Esophagus muscularis mucosa (tissue), 4 donors: ENCODE measurements at places on chromosomes 7 and 10.

- DNase-seq = no peak
Measured at GRCh38 chr10:94292434-94293090, 70.2 kb downstream of the NOC3L start.

- DNase-seq = no peak
Measured at GRCh38 chr7:94276027-94276426, 118.7 kb upstream of the COL1A2 start.

DNA sequence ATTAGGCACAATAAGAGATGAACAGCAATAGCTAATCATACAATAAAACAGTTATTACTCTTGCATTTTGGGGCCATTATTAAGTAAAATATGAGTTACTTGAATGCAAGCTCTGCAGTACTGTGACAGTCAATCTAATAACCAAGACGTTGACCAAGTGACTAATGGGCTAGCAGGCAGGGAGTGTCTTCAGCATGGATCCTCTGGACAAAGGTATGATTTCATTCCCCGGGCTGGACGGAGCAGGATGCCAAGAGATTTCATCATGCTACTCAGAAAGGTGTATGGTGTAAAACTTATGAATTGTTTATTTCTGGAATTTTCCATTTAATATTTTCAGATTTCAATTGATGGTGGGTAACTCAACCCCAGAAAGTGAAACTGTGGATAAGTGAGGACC is 80.9 kb downstream of the SHH start:
- no peak for DNase-seq

DNA sequence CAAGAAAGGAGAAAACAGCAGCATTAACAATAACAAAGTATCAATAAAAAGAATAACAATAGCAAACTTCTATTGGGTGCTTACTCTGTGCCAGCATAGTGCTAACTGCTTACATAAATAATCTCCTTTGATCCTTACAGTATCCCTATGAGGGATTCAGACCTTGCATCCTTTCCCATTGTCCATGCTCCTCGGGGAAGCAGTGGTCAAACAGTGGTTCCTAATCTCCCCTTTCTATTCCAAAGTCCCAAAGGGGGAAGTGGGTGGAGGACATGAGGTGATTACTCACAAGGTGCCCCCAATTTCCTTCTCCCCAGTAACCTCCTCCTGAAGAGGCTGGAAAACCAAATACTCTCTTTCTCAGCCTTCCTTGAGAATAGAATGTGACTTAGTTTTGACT is 22.0 kb upstream of the MSMB start:
- DNase-seq = peak; percentile 42

DNA sequence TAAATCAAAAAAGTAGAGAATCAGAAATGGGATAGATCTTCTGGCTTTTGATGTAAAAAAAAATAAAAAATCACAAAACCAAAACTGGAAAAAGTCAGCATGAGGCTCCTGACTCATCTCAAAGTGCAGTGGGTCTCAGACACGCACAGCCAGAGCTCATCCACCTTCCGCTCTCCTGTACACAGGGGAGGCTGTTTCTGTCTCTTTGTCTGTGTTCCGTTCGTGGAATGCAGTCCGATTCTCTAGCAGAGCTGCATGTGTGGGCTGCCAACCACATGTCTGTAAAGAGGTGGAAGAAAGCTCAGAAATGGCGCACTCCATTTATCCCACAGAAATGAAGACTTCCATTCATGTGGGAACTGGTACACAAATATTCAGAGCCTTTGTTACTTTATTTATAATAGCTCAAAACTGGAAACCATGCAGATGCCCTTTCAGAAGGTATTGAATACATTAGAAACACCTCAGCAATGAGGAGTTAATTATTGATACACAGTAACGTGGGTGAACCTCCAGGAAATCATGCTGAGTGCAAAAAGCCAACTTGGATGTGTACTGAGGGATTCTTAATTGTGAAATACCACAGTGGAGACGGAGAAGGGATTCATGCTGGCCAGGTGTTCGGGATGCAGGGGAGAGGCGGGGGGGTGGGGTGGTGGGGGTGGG is 123.3 kb downstream of the TRRAP start:
- no peak for DNase-seq

DNA sequence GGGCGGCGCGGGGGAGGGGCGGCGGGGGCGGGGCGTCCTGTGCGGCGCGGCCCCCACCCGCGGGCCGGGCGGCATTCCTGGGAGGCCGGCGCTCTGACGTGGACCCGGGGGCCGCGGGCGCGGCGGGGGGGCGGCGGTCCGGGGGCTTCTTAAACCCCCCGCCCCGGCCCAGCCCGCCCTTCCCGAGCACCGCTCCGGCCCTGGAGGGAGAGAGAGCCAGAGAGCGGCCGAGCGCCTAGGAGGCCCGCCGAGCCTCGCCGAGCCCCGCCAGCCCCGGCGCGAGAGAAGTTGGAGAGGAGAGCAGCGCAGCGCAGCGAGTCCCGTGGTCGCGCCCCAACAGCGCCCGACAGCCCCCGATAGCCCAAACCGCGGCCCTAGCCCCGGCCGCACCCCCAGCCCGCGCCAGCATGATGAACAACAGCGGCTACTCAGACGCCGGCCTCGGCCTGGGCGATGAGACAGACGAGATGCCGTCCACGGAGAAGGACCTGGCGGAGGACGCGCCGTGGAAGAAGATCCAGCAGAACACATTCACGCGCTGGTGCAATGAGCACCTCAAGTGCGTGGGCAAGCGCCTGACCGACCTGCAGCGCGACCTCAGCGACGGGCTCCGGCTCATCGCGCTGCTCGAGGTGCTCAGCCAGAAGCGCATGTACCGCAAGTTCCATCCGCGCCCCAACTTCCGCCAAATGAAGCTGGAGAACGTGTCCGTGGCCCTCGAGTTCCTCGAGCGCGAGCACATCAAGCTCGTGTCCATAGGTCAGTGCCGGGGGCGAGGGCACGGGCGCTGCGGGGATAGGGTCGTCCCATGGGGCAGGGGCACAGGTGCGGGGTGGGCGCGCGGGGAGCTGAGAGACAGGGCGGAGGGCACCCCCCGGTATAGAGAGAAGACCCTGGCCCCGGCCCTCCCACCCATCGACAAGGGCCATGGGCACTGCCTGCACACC is at the start of gene FLNC:
Gene FLNC, plus strand, starts transcription at position 176 of the 947 bp plus-strand sequence. Its CDS starts 232 bp downstream, at position 408.
- no peak for DNase-seq

GRCh38 chr10:104104418-104104817 is 17.6 kb upstream of the SFR1 start:
- DNase-seq = no peak

- no peak for DNase-seq
Measured at GRCh38 chr7:140585333-140585732, 55.3 kb downstream of the DENND2A start.

- no peak for DNase-seq
Measured at GRCh38 chr10:61822781-61823230, 78.7 kb upstream of the ARID5B start.

DNA sequence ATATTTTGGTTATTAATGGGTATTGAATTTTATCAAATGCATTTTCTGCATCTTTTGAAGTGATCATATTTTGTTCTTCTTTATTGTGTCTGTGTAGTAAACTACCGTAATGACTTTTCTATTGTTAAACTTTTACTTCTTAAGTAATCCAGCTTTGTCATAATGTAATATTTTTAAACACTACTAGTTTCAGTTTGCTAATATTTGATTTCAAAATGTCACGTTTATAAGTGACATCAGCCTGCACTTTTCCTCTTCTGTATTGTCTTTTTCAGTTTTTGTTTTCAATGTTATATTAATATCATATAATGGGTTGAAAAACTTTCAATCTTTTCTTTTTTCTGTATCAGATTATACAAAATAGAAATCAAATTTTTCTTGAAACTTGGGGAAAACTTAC is 71.6 kb upstream of the ANKRD1 start:
- DNase-seq = no peak

- DNase-seq = no peak
Measured at GRCh38 chr10:2968401-2969058, 98.8 kb upstream of the PFKP start.

- DNase-seq = no peak
Measured at GRCh38 chr7:146862415-146862814, 745.8 kb downstream of the CNTNAP2 start.

- DNase-seq = no peak
Measured at GRCh38 chr10:19853831-19854230, 37.6 kb downstream of the PLXDC2 start.

DNA sequence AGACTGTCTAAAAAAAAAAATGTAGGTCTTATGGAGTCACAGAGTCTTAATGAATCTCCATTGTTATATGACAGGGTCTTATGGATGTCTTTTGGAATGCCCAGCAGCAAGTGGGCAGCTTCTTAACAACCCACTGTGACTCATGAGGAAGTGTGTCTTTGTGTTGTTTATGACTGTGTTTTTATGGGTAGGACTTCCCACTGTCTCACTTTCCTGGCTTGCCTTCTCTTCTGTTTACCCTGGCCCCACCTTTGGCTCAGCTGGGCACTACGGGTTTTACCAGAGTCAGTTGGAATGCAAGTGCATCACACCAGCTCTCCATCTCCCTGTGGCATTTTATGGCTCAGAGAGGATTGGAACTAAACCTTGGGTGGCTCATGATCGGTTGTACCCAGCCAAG is 580.5 kb downstream of the AUTS2 start:
- DNase-seq = no peak

- no peak for DNase-seq
Measured at GRCh38 chr10:52864201-52865106, 91.9 kb upstream of the MBL2 start.

DNA sequence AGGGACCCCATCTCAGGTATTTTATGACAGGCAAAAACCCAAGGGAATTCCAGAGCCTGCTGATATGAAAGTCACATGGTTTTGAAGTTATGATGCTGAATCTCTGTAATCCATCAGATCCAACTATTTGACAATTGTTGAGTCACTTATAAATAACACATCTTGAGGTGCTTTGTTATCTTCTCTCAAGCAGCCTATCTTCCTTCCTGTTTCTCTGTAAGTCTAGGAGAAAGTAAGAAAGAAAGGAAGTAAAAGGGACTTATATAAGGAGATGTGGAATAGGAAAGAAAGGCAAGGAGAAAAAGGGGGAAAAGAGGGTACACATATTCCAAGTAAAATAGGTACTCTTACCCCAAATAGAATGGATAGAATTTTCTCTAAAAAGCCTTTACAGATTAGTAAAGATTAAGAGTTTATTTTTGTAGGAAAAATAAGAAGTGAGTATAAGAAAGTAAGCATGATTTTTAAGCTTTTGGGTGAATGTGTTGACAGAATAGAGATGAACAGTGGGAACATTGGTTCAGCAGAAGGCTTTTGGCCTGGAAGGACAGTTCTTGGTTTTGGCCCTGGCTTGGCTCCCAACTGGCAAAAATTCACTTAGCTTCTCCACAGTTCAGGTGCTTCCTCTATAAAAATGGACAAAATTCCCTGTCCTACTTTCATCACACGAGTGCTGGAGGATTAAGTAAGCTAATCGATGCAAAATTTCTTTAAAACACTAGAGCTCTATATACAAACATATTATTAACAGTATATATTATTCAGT is 39.6 kb upstream of the ANK3 start:
- no peak for DNase-seq

- DNase-seq = no peak
Measured at GRCh38 chr7:13745530-13745929, 243.9 kb downstream of the ETV1 start.

DNA sequence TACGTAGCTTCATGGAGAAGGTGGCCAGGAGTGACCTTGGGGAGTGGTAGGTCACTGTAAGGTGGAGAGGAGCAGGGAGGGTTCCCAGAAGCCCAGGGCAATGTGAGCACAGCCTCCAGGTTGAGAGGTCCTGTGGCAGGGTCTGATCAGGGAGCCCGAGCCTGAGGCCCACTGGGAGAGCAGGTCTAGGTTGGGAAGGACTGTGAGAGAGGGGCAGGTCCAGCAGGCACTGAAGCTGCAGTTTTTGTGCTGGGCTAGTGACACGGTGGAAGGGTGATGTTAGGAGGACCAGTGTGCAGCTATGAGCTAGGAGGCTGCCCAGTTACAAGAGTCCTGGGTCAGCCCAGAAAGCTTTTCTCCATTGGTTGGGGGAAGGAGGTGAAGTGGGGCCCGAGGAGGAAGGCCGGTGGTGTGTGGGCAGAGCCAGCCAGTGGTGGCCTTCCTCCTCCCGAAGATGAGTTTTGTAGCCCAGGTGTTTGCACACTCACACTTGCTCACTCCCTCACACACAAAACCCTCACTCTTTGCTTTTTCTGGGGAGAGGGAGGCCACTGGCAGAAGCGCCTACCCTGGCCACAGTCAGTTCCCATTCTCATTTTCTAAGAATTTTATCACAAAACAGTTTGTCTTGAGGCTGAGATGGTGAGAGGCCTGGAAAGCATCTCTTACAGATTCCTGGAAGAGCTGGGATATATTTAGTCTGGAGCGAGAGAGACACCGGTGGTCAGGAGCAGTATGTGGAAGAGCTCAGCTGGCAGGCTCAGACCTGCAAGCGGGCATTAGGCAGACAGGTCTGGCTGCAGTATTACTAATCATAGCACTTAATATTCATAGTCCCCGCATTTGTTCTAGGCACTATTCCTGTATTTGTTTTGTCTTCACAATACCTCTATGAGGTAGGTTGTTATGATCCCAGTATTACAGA is 57.1 kb downstream of the ZNF467 start:
- DNase-seq = no peak

DNA sequence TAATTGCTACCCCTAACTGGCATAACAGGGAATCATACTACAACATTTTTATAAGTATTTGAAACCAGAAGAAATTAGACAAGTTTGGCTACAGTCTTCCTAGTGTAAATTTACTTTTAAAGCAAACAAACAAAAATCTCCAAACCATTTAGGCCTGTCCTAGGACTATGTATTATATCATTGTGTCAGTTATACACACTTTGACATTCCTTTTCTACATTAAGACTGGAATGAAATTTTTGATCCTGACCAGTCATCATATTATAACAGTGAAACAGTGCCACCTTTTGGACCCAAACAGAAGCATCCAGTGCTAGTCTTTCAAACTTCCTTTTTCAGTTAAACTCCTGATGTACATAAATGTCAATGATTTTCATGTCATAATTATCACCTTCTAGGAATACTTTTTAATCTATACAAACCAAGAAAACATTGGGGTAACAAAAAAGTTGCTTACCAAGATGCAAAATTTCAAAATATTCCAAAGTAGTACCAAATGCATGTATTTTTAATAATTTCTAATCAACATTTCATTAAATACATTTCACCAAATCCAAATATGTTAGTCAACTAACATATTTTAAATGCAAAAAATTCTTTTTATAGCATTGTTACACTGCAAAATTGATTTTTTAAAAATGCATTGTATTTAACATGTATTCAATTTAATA is 75.7 kb downstream of the IMMP2L start:
- no peak for DNase-seq

DNA sequence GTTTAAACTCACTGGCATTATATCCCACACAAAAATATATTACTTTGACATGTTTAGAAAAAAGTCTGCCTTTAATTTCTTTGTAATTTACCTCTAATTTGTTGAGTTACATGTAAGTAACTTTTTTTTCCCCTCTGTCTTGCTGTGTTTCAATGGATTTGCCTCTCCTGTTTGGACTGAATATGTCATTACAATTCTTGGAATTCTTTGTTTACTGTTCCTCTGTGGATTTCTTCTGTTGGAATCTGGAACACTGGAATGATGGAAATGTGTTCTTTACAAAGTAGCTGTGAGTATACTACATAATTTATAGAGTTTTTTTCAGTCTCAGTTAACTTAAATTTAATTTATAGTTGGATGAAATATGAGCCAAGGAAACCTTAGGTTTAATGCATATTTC is 30.4 kb downstream of the SEPTIN7 start:
- DNase-seq = no peak
